ENCODE measurements at places on chromosomes 16 and 17.
A peak's percentile ranks its signal among the peaks of the same experiment; 100 is the strongest.

- DNase-seq, result no peak
Measured at GRCh38 chr16:12951392-12951791, 50.0 kb downstream of the SHISA9 start.

GRCh38 chr17:4853208-4853671, 20.1 kb downstream of the MINK1 start:
- no peak for DNase-seq

GRCh38 chr16:52515068-52515671, 31.8 kb downstream of the TOX3 start:
- no peak for DNase-seq

DNA sequence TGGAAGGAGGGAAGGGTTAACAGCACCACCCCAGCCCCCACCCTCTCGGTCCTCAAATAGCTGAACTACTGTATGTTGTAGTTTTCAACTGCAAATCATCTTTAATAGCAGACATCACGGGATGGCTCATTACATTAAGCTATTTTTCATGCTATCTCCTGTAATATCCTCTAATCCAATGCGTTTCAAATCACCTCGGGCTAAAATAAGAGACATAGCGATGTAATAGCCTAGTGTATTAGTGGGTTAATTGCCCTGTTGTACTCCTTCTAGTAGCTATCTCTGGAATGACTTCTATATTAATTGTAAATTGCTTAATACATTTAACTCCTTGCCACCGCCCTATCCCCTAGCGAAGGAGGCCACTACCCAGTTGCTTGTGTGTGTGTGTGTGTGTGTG, 54.3 kb downstream of the MRM1 start:
- DNase-seq, result no peak

GRCh38 chr16:10511829-10512228, 68.6 kb downstream of the EMP2 start:
- DNase-seq, result no peak

DNA sequence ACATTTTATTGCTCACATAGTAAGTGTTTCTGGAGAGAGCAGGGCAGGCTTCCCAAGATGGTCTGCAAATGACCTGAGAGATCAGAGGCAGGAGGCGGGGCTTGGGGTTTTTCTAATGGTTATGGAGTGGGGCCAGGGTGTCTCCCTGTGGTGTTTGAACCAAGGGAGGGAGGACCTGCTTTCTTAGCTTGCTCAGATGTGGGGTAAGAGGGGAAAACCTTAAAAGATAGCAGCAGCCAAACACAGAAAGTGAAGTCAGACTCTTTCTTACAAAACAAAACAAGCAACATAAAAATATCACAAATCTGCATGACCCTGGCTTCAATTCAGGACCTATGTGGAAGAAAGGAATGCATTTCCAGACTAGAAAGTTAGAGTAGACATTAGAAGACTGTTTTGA, 22.9 kb upstream of the DNAJA2 start:
- no peak for DNase-seq

GRCh38 chr16:69338557-69339288, 641 bp downstream of the COG8 start:
- no peak for DNase-seq

DNA sequence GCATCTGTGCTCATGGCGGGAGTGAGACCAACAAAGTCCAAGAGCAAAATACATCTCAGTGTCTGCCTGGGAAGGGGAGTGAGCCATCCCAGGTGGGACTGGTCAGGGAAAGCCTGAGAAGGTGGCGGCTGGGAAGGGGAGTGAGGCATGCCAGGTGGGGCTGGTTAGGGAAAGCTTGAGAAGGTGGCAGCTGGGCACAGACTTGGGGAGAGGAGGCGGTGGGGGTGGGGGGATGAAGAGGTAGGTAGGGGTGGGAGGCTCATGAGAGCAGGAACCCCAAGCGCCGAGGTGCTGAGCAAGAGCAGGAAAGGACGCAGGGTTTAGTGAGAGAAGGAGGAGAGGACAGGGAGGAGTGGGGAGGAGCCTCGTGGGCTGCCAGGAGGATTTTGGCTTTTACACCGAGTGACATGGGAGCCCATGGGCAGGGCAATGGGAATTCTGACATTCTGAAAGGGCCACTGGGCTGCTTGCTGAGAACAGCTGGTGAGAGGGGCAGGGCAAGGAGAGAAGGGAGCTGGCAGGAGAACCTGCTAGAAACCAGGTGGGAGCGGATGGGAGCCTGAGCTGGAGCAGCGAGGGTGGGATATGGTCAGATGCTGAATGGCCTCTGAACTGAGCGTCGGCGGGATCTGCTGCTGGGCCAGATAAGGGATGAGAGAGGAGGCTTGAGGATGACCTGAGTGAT, 256.1 kb upstream of the RPL38 start:
- DNase-seq, result no peak

DNA sequence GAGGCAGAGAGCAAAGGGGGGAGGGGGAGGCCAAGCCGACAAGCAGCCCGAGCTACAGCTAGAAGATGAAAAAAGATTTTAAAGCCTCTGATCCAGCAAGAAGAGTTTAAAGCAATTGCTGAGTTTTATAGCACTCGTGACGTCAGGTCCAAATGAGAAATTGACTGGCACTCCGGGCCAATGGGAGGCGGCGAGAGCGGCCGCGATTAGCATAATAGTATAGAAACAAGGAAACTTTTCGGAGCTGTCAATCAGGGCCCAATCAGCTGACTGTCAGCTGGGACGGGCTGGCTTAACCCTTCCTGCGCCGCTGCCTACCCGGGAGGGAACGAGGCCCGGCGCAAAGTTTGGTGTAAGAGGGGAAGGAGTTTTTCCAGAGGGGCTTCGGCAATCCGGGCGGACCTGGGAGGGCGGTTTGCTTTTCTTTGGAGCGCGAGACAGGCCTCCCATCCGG, at the start of gene MAF:
MAF (minus strand) TSS at position 100 of the 454 bp plus-strand sequence. CDS start 835 bp downstream, outside the sequence.
- DNase-seq, result peak; percentile 75

GRCh38 chr17:57994436-57994835, 6.4 kb upstream of the VEZF1 start:
- DNase-seq, result no peak

DNA sequence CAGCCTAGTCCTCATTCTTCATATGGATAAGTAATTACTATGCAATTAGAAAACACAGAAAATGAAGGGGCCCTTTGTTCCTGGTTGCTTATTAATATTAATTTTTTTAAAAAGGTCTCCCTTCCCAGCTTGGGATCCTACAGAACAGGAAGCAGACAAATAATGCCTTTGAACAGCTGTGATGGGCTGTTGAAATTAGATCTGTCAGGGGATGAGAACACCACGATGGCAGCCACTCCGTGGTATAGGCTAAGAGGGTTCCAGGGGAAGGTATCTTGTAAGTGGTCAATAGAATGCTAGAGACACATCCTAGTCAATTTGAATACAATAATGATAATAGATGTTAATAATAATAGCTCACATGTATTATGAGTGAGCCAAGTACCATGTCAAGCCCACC, 83.1 kb downstream of the CCDC182 start:
- DNase-seq, result no peak

DNA sequence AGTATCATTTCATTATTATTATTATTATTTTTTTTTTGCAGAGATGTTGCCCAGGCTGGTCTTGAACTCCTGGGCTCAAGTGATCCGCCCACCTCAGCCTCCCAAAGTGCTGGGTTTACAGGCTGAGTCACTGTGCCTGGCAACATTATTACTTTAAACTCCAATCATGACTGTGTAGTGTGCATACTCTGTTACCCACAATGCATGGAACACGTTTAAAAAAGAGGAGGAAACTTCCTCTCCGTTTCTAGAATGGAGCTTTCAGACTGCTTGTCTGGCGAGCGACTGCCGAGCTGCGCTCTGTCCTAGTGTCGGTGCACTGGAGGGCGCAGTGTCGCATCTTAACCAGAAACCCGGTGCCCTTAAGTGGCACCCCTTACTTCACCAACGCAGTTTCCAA, 22.1 kb upstream of the FASN start:
- no peak for DNase-seq

DNA sequence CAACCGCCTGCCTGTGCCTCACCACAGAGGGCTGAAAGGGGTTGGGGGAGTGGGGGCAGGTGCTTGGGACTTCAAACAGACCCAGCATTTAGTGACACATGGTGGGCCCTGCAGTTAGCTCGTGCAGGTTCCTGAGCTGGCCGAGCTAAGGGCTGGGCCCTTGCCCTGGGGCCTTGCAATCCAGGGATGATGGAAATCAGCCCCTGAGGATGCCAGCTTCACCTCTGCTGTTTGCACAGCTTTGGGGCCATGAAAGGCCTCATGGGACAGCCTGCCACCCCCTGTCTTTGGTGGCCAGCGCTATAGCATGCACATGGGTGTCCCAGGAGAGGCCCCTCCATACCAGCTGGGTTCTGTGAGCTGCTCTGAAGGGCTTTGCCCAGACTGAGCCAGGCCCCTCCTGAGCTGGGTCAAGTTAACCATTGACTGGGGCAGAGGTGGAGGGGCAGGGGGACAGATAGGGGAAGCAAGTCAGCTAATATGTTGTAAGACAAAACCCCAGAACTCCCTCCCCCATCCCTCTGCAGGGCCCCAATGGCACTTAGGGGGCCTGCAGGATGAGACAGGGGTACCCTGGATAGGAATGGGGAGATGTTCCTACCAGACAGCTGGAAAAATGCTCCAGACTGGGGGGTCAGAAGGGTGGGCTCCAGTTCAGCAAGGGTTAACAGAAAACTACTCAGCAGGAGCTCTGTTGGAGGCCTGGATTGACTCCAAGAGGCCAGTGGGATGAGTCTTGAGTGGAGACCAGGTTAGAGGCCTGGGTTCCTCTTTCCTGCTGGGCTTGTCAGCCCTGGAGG, 692 bp downstream of the PRR15L start:
- no peak for DNase-seq

- DNase-seq, result no peak
Measured at GRCh38 chr16:88022076-88023042, 71.1 kb downstream of the BANP start.

GRCh38 chr16:70157477-70158260, 15.9 kb upstream of the CLEC18C start:
- DNase-seq, result no peak

DNA sequence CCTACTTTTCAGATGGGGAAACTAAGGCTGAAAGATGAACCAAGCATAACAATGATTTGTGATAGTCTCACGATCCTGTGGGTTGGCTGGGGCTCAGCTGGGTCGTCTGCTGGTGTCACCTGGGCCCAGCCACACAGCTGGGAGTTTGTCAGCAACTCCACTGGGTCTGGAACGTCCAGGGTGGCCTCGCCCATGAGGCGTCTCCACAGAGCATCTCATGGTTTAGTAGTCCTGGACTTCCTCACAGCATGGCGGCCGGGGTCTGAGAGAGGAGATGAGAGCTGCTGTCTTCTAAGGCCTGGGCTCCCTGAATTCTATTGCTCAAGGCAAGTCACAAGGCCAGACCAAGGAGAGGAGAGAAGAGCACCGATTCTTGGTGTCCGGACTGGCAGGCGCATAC, 24.1 kb upstream of the WFDC1 start:
- DNase-seq, result no peak

- DNase-seq, result no peak
Measured at GRCh38 chr16:4391631-4392381, 20.2 kb downstream of the VASN start.

- DNase-seq, result no peak
Measured at GRCh38 chr17:1693339-1693738, 8.7 kb upstream of the PRPF8 start.

DNA sequence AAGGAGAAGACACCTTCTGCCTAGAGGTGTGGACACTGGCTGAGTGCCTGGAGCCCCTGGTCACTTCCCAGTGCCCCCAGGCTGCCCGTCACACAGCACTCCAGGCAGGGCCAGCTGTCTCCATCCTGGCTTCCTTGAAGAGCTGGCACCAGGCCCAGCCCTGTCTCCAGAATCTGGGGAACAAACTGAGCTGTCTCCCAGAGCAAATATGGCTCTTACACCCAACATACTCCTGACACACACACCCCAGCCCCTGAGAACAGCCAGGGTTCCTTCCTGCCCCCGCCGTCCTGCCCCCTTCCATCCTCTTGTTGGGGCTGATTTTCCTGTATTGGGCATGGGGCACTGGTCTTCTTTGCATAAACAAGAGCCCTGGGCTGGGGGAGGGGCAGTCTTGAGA, 9.1 kb downstream of the NHERF1 start:
- DNase-seq, result no peak

DNA sequence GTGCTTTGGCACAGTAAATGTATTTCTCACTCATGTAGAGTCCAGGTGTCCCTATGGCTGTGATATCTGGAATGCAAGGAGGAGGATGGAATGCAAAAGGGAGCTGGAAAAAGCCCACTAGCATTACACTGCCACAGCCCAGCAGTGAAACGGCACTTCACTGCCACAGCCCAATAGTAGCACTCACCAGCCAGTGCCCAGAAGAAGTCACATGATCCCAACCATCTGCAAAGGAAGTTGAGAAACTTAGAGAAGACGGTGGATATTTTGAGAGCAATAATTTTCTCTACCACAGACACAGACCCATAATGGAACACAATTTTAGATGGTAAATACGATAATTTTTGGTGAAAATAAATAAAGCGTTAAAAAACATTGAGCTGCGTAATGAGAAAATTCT, 51.8 kb downstream of the C16orf82 start:
- DNase-seq, result no peak

DNA sequence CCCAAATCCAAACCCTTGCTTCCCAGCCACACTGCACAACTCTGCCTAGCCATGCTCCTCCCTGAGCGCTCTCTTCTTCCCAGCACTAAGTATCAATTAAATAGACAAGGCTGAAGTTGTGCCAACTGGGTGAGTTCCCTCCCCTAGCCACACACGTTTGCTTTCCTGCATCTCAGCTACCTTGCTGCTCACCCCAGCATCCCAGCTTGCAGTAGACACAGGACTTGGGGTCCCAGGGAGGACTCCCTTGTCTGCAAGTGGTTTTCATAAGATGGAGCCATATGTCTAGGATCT, 4.9 kb downstream of the CCDC182 start:
- no peak for DNase-seq

- DNase-seq, result peak; percentile 40
Measured at GRCh38 chr17:50209472-50210239, 8.2 kb upstream of the COL1A1 start.

DNA sequence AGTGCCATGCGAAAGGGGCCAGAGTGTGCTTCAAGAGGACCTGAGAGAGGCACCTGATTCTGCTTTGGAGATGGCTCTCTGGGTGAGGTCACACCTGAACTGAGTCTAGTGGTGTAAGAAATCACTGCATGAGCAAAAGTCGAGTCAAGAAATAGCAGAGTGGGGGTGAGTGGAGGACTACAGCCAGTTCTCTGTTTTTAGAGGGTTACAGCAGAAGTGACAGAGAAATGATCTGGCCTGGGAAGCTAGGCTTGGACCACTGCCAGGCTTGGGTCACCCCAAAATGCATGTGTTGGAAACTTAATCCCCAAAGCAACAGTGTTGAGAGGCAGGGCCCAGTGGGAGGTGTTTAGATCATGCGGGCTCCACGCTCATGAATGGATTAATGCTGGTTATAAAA, 312.0 kb downstream of the CBLN1 start:
- no peak for DNase-seq

- no peak for DNase-seq
Measured at GRCh38 chr16:2392025-2392424, 37.2 kb upstream of the CCNF start.

All from neural crest cell (in vitro differentiated cells).